ENCODE measurements at places on chromosomes 5 and 9.

- no peak for DNase-seq
Observed at GRCh38 chr9:26789959-26790358, 102.6 kb downstream of the CAAP1 start.

DNA sequence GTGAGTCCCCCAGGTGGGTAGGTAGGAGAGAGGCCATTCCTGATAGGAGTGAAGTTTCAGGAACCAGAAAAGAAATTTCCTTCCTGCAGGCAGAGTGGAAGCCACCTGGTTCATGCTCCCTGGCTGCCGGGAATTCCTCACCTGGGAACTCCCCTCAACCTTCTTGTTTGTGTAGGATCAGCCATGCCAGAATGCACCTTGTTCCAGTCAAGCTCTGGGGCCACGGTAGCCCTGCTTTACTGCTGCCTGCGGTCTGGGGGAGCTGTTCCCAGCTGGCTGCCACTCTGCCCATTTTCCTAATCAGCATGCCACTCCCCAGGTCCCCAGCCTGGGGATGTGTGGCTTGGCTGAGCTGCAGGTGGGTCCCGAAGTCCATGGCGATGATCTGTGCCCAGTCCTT is 18.7 kb upstream of the B4GALT1 start:
- DNase-seq = no peak

GRCh38 chr9:71929791-71930440 is 18.5 kb downstream of the C9orf85 start:
- no peak for DNase-seq

DNA sequence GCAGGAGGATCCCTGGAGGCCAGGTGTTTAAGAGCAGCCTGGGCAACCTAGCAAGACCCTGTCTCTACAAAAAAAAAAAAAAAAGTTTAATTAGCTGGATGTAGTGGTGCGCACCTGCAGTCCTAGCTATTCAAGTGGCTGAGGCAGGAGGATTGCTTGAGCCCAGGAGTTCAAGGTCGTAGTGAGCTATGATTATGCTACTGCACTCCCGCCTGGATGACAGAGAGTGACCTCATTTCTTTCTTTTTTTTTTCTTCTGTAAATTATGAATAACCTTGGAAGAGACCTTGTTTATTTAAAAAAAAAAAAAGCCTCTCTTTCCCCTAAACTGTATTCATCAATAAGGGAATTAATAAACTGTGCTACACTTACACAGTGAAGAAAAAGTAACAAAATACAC is 43.6 kb upstream of the SLC30A5 start:
- DNase-seq = no peak

DNA sequence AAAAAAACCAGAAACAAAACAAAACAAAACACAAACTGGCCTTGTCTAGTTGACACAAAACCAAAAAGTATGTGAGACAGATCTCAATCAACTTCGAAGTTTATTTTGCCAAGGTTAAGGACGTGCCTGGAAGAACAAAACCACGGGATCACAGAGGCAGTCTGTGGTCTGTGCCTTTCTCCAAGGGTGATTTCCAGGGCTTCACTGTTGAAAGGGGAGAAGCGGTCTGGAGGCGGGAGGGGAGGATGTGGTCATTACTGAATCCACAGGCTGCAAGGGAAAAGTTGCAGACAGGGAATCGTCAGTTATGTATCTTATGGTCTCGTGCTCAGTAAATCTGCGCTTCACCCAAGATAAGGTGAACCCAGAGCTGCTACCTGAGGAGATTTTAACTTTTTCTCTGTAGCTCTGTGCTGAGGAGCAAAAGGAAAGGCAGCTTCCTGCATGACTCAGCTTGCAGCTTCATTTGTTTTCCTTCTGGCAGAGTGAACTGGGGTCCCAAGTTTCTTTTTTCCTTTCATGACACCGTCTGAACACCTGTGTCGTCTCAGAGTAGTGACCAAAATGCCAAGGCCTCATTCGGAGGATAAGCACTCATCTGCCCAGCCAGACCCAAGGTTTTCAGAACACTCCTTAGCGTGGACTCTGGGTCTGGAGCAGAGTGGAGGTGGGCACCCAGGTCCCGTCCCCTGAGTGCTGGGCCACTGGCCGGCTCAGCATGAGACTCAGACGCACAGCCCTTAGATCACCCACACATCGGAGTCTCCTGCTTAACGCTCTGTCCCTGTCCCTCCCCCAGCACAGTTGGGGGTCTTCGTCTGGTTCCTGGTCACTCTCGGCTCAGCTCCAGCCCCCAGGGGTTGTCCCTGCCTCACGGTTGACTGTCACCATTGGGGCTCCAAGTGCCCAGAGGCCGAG is 25.9 kb downstream of the ROPN1L start:
- no peak for DNase-seq

Data from cerebellar nuclear complex (tissue), 1 donor.